Left colon (tissue), 2 donors: ENCODE measurements at places on chromosomes 7 and 10.
A peak's percentile ranks its signal among the peaks of the same experiment; 100 is the strongest.

DNA sequence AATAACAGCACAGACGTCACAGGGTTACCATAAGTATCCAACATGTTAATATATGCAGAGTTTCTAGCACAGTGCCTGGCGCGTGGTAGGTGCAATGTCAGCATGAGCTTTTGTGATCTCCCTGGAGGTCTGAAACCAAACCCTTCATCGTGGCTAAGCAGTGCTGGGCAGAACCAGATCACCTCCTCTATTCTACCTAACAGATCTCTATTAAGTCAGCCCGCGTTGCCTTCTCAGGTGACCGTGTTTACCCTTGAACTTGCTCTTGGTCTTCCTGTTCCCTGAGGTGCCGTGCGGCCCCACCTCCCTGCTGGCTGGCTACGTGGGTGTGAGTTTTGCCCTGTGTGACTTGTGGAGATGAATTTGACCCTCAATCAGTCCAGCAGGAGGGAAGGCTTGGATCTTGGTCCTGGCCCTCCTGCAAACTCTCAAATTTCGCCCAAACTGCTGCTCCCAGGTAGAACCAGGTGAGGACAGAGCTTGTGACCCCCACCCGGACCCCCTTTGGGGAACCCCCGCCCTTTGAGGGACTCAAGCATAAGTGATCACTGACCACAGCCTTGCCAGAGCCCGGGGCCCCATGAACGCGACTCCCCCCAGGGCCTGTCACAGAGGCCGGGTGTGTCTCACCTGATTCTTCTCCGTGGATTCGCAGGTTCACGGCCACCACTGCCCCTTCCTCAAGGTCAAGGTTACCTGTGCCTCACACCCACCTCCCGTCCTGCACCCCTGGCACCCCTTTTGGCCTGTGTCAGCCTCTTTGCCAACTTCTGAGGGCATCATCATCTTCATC, 54.2 kb downstream of the ELFN1 start:
- no peak for DNase-seq

GRCh38 chr10:73734028-73734720, 10.0 kb upstream of the SEC24C start:
- DNase-seq, result no peak

DNA sequence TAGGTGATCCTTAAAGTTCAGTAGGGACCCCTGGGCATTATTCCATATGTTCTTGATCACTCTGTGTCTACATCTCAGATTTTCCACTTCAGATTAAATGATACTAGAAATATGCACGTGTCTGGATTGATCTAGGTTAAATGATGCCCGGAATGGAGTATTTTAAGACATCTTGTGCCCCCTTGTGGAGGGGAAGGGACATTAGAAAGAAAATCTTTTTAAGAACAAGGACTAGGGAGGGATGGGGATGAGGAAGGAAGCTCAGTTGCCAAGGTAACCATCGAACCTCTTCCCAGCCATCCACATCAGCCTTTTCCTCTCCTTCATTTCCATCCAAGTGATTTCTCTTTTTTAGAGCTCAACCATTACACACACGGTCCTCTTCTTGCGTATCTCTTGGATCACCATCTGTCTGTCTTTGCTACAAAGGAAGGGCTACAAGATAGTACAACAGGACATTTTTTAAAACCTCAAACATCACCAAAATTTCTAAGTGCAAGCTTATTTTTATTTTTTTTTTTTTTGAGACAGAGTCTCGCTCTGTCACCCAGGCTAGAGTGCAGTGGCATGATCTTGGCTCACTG, 40.5 kb downstream of the PRSS2 start:
- no peak for DNase-seq

GRCh38 chr10:32077896-32078485, 21.8 kb upstream of the KIF5B start:
- DNase-seq, result no peak

DNA sequence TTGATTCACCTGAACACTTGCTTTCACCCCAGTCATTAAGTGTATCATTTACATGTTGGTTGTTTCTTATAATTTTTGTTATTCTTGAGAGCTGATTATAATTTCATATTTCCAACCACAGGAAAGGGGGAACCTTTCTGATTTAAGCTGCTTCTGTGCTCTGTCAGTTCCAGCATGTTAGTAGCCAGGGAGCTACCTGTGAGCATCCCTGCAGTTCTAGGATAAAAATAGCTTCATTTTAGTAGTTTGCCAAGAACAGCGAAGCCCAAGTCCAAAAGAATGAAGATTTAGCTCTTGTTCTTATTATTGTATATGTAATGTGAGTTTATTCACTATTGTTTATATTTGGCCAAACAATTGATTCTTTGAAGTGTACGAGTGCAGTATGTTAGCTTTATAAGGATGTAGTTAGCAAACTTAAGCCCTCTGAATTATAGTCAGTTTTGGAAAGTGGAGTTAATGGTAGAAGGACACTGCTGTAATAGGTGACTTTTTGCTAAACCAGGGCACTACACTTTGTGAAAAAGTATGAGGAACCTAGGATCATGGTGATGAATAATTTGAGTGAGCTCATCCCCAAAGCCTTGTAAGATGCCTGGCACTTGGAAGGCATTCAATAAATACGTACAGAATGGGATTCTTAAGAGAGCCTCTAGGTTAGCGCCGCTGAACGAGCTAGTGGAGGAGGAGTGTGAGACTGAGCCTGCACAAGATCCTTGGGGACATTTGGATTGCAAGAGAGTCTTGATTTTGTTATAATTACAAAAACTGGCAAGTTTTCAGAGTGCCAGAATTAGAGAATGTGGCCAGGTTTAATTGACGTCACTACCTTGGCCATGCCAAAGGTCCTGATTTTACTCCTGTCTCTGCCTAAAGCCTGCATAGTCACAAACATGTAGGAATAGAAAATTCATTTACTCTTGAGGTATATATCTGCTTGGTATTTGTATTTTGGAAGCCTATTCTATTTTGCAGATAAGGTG, 29.8 kb downstream of the DNAH11 start:
- DNase-seq, result no peak

DNA sequence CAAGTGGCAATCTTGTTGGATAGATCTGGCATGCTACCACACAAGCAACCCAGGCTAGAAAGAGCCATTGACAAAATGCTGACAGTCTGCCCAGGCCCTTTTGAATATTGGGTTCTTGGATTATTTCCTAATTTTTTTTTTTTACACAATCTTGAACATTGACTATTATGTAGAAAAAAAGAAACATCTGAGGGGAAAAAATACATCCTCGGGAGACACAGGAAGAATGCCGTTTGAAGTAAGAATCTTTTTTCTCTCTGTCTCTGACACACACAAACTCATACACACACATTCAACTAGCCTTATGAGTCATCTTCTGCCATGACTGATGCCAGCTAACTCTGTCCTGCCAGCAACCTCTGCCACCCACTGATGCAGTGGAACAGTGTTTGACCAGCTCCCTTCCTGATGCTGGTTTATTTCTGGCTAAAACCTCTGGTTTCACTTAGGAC, 47.2 kb downstream of the SORBS1 start:
- no peak for DNase-seq

DNA sequence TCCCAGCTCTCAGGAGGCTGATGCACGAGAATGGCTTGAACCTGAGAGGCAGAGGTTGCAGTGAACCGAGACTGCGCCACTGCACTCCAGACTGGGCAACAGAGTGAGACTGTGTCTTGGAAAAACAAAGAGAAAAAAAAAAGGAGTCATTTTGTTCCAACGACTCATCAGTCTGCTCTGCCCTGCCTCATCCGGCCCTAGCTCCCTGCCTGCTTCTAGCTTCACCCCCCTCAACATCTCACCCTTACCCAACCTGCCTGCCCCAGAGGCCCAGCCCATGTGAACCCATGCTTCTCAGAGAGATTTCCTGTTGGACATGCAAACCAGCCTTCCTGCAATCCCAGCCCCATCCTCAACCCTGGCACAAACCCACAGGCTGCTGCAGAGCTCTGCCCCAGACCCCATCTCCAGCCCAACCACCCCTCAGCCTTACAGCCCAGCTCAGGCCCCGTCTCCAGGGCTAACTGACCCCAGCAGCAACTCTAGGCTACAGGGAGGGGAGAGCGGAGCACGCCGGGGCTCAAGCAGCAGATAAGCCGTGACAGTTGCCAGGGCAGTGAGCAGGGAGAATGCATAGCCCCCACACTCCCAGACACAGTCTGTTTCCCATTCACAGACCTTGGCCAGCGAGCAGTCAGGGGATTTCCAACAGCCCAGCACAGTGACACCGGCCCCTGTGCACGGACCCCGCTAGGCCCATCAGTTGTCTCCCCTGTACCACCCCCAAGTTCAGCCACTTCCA, 86.0 kb upstream of the KCTD7 start:
- DNase-seq, result no peak

DNA sequence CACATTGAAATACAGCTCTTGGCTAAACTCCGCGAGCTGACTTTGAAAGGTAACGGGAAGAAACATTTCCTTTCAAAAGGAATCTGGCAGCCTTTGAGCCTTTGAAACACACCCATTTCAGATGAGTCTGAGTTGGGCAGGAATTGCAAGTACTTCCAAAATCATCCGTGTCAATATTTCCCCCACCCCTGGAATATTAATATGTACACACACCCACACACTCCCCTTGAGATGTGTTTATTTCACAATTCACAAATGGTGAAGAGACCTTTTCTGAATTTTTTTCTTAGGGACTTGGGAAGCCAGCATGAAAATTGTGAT, 438.7 kb upstream of the NRP1 start:
- no peak for DNase-seq

DNA sequence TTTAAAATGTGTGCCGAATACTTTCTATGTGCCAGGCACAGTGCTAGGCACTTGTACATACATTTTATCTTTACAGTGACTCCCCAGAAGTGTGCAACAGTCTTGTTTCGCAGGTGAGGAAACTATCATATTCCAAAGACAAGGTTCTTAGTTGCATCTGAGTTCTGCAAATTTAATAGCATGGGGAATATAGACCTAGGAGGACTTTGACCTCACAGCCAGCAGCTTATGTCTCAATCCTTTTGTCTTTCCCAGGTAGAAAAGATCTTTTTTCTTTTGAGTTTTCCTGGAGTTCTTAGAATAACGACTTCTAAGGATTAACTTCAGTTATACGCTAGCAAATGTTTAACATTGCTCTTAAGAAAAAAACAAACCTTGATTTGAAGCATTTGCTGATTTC, 482.8 kb upstream of the ZMIZ1 start:
- peak; percentile 12 for DNase-seq

GRCh38 chr7:91266689-91267090, 2.5 kb downstream of the FZD1 start:
- no peak for DNase-seq

DNA sequence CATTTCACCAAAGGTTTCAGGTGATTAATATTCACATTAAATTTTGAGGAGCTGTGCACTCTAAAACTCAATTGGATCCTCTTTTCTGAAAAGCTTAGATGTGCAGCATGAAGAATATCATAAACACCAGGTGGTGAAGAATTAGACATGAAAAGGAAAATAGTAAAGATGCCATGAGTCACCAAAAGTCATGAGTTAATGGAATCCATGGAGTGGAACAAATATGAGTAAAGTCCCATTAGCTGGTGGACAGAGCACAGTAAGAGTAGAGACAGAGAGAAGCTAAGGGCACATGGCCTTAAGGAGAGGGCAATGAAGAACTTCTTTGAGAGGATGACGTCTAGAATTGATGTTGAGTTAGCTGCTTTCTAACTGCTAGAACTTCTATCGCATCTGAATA, 271.6 kb downstream of the CSTF2T start:
- no peak for DNase-seq

DNA sequence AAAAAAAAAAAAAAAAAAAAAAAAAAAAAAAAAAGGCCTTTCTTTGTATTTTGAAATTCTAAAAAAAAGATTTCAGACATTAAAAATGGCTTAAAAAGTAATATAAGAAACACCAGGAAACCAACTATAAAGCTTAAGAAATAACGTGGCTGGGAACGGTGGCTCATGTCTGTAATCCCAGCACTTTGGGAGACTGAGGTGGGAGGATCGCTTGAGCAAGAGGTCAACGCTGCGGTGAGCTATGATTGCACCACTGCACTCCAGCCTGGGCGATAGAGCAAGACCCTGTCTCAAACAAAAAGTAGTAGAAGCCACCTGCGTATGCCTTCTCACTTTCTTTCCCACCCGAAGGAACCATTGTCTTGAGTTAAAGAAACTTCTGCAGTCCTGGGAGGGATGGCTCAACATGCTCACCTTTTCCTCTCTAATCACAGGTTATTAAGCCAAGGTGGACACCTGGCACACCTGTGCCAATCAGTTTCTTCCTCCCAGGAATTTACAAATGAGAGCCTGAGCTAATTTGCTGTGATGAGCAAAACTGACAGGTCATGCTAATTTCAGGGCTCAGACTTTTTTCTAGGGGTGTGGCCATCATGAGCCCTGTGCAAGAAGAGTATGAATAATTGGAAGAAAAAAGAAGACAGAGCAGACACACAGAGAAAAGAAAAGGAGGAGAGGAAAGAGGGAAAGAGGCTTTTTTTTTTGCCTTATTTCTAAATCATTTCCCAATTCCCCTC, 72.0 kb upstream of the PARD3 start:
- DNase-seq, result no peak

- no peak for DNase-seq
These were observed 44.3 kb downstream of the INSYN2A start for GRCh38 chr10:127151981-127152699.

DNA sequence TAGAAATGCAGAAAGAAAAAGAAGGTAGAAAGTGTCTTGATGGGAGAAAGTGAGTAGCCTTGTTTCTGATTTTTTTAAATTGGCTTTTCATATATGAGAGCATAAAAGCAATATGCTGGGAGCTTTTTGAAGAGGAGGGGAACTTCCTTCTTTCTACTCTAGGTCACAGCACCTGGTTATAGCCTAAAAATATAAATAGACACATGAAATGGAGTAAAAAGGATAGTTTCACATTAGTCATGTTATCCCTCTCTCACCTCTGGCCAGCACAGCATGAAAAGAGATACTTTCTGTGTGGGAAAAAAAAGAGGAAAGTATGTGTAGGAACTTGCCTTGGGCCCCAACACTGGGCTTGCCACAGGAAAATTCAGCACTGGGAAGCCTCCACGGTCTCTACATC, 292.2 kb upstream of the ZWINT start:
- no peak for DNase-seq

- no peak for DNase-seq
These were observed 8.3 kb upstream of the ABCB5 start for GRCh38 chr7:20607216-20607615.

GRCh38 chr10:91798649-91799611, 704 bp downstream of the TNKS2 start:
- peak; percentile 61 for DNase-seq

DNA sequence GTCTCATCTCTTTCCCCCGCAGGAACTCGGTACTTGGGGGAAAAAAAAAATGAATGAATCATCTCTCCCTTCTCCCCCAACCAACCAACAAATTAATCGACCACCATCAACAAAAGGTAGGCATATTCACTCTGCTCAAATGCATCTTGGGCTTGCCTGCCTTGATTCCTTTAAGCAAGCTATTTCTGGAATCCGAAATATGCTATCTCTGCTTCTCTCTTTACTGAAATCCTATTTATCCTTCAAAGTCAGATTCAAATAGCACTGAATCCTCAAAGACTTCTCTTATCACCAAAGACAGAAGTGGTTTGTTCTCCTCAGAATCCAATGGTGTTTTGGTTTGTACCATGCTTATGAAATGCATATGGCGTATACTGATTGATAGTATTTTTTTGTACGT, 49.6 kb upstream of the TPK1 start:
- DNase-seq, result no peak

GRCh38 chr7:65503434-65504152, 129.9 kb downstream of the ZNF92 start:
- no peak for DNase-seq

GRCh38 chr10:49746626-49747302, 15.4 kb downstream of the OGDHL start:
- DNase-seq, result no peak
